Activated T-helper 17 cell treated with anti-CD3 and anti-CD28 coated beads, Interleukin-2, amount 50 U/mL, for 72 hours (primary cell): ENCODE measurements at places on chromosomes 1 and 21.
A peak's percentile ranks its signal among the peaks of the same experiment; 100 is the strongest.

- ATAC-seq = no peak
Observed at GRCh38 chr1:197424380-197424779, 156.3 kb downstream of the CRB1 start.

DNA sequence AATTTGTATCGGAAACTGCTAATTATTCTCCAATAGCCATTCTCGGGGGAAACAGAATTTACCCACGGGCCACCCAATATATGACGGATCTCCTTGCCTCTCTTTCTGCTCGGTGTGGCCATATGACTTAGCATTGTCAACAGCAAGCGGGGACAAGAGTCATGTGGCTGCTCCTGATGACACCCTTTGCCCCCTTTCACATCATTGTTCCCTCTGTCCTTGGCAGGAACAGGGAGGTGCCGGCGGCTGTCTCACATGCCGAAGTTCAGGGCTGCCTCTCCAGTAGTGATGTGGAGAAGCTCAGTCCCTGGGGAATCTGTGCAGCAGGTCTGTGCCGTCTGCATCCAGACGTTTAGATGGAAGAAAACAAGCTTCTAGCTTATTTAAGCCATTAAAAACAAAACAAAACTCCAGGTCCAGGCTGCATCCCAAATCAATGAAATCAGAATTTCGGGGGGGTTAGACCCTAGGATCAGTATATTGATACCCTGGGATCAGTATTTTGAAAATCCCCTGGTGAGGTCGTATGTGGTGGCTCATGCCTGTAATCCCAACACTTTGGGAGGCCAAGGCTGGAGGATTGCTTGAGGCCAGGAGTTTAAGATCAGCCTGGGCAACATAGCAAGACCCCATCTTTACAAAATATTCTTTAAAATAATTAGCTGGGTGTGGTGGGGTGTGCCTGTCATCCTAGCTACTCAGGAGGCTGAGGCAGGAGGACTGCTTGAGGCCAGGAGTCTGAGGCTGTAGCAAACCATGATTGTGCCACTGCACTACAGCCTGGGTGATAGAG, 10.8 kb downstream of the MYOM3 start:
- no peak for ATAC-seq

GRCh38 chr1:36570478-36571060, 87.9 kb upstream of the CSF3R start:
- ATAC-seq = no peak

- no peak for ATAC-seq
Observed at GRCh38 chr1:17802945-17803344, 47.8 kb downstream of the ACTL8 start.

- ATAC-seq = no peak
Observed at GRCh38 chr1:60621368-60621851, 461.0 kb upstream of the NFIA start.

DNA sequence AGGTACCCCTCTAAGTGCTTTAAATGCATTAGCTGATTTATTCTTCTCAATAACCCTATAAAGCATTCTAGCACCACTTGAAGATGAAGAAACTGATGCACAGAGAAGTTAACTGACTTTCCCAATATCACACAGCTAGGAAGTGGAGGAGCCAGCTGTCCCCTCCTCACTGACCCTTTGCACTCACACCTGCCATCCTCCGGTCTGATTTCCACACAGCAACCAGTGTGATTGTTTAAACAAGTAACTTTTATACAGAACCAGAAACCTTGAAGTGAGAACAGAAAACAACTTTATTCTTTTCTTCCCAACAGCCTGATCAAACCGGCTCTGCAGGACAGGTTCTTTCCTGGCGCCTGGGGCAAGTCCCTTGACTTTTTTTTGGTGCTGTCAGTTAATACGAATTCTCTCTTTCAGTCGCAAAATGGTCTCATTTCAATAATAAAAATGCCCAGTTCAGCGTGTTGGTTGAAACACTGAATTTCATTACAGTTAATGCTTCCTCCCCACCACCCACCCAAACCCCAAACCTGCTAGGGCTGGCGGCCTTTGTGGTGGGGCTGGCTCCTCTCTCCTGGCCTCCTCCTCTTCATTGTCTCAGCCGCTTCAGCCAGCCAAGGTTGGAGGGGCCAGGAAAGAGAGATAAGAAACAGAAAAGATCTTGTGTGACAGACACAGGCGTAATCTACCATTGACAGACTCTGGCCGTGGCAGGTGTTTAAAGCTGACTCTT, 26.4 kb upstream of the EEIG2 start:
- ATAC-seq = peak; percentile 69

DNA sequence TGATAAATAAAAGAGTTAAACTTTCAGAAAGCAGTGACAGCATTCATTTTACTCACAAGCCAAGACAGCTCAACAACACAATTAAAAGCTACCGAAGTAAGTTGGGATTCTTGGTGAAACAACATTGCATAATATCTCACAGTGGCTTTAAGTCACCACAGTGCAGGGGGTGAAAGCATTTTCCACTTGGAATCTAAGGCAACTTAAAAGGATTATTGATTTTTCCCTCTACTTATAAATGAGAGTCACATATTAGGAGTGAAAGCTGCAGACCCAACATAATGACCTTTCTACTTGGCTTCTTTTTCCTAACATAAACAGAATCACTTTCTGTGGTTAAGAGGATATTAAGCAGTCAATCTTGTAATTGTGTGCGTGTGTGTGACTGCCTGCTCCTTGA, 536.6 kb upstream of the CXADR start:
- no peak for ATAC-seq

DNA sequence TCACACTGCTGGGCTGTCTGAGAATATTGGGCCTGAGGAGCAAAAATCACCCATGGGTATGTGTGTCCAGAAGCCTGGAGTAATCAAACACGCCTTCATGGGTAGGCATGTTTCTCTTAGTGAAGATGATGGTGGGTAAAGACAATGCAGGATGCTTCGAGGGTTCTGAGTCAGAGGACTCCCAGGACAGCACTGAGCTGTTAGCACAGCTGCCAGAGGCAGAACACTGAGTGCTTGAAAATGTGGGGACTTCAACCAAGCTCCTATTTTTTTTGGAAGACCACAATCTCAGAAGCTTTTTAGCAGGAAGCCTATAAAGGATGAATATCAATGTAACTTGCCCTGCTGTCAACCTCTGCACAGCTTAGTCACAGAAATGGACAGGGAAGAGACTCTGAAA, 7.9 kb upstream of the NT5C1A start:
- no peak for ATAC-seq

GRCh38 chr1:67635055-67635809, 49.8 kb upstream of the GADD45A start:
- no peak for ATAC-seq

- ATAC-seq = no peak
Observed at GRCh38 chr1:177848577-177848976, 121.3 kb downstream of the SEC16B start.

- peak; percentile 64 for ATAC-seq
Observed at GRCh38 chr1:100924212-100924611, 28.3 kb downstream of the SLC30A7 start.
